ENCODE measurements at places on chromosomes 7 and 10.

- no peak for DNase-seq
Observed at GRCh38 chr10:130623680-130624267, 487.6 kb downstream of the GLRX3 start.

GRCh38 chr10:26854524-26854923, 6.2 kb downstream of the ABI1 start:
- no peak for DNase-seq

DNA sequence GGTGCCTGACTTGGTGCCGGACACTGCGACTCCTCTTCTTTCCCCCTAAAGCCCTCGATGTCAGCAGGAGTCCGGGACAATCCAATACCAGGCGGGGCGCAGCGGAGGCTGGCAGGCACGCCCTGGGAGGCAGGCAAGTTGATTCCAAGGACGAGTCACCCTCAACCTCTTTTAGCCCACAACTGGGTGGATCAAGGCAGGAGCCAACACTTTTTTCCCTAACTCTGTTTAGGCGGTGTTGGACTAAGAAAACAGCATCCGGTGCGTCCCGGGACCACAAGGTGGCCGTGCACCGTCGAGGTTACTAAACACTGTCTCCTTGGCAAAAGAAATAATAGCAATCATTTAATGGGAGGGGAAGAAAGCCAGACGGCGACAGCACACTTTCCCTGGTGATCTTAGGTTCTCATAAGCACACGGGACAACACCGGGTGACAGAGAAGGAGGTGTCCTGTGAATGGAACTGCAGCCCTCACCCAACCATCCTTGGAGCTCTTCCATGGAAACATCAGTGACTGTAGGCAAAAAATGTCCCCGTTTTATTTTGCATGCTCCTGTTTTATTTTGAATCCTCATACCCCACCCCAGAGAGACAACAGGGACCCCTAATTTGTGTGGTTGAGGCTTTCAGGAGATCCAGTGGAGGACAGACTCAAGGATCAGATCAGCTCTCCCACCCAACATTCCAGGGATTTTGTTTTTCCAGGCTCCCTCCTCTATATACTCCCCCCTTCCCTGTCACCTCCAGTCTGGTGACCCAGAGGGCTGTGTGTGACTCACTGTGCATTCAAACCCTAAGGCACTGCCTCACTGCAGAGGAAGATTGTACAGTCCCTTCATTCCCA, 1.3 kb upstream of the CALCR start:
- DNase-seq, result no peak

GRCh38 chr10:125694883-125695282, 11.9 kb upstream of the TEX36 start:
- no peak for DNase-seq

DNA sequence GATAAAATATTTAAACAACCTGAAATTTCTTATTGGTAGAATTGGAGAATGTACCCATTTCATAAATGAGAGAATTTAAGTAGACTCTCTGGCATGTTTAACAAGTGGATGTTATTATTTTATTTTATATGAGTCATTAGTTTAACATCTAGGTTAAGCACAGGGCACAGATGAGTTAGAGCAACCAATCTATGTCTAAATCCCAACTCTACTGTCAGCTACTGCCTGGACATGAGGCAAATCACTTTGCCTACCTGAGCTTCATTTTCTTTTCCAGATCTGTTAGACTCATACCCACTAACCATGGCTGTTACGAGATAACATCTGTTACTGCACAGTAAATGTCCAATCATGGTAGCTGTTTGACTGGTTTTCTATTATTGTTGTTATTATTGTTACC, 251.1 kb downstream of the INHBA start:
- no peak for DNase-seq

DNA sequence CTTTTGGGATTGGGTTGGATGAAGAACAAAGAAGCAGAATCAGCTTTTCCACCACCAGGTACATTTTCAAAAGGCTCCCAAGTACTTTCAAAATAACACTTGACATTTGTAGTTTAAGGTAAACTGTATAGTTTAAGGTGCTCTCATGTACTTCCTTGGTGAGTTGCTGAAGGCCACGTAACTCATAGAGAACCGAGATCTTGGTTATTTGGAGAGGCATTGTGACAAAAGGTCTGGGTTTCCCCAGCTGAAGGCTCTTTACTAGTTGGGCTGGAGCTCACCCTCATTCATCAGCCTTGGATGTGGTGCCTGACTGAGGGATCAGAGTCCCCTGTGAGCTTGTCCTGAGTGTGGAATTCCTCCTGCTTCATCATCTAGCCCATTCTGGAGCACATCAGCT, 191.8 kb downstream of the TMEM178B start:
- no peak for DNase-seq

- DNase-seq, result no peak
Observed at GRCh38 chr7:159226011-159226702, 81.5 kb upstream of the VIPR2 start.

DNA sequence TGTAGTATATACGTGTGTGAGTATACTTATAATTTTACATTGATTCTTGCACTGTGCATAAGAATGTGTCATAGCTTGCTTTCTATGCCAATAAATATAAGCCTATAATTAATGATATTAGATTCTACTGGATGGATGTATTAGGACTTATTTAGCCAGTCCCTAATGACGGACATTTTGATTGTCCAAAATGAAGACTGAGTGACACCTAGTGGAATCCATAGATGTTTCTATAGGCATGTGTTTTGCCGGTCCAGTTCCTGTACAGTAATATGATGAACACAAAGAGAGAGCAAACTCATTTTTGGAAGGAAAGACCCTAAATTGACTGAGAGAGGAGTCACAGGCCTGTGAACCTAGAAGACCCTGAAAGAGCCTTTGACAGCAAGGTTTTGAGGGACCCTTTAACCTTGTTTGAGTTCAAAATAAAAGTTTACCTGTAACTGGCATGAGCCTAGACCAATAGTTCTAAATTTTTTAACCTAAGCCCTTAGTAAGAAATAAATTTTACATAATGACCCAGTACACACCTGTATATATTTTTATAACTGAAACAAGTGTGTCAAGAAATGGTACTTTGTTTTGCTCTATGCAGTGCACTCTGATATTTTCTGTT, 42.4 kb upstream of the AGBL3 start:
- DNase-seq, result no peak

DNA sequence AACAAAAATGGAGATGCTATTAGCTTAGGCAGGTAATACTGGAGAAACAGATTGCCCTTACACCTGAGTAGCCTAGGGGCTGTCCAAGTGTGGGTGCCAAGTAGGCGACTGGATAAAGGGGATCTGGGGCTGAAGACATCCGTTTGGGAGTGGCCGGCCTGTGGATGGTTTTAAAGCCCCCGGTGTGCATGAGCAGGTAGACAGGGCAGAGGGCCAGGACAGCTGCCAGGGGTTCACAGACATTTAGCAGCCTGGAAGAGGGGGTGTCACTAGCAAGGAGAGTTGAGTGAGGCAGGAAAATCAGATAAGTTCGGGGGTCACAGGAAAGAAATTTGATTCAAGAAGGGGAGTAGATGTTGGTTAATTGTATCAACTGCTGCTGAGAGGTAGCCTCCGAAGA, 1.5 kb upstream of the OPALIN start:
- DNase-seq, result no peak

- no peak for DNase-seq
Observed at GRCh38 chr10:72712136-72712535, 20.2 kb downstream of the MCU start.

DNA sequence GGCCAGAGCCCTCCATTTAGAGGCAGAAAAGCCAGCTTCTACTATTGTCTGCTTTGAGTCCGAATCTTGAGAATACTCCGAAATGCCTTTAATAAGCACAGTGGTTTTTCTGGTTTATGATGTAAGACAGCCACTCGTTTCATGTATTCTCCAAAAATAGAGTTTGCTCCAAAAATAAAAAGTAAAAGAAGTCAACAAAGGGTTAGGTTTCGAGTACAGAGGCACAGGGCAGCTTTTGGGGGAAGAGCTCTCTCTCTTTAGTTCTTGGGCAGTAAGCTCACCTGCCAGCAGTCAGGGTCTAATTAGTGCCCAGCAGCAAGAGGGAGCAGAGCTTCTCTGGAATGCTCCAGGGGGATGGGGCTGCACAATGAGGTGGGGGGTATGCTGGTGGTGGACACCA, 20.2 kb downstream of the CREB3L2 start:
- no peak for DNase-seq

DNA sequence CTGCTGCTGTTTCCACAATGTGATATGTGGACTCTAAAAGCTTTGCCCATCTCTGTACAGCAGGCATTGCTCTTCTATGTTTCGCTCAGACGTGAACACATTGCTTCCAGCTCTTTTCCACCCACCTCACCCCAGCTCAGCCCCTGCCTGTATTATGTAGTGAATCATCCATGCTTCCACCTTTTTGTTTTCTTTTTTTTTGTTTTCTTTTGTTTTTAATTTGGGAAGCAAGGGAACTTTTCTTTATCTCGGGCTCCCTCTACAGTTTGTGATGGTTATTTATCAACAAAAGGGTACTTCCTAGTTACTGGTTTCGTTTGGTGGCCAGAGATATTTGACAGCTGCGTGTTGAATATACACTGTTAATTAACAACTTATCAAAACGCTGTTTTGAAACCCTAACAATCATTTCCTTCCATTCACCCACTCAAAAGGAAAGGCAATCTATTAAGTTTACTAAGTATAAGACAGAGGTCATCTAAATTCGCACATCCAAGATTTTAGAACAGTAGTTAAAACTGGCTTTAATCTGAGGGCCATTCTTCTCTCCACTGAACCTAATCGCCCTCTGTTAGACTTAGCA, 127.9 kb upstream of the STK17A start:
- no peak for DNase-seq

DNA sequence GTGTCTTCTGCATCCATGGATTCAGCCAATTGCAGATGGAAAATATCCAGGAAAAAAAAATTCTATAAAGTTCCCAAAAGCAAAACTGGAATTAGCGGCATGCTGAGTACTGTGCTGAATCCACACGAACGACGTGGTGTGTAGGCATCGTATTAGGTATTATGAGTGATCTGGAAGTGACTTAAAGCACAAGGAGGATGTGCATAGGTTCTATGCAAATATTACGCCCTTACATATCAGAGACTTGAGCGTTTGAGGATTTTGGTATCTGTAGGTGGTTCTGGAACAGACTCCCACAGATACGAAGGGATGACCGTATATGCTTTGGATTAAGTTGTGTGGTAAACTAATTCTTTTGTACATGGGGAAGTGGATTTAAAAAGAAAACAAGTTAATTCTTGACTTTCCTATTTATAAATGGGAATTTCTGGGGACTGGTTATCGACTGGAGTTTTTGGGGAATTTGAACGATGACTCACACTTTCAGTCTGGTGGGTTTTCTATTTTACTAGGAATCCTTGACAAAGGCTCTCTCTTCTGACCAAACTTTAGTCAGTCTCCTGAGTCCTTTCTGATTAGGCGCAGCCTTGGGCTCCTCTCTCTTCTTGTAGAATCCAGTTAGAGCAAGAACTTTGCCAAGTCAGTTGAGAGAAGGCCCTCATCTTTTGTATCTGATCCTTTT, 5.4 kb upstream of the NUB1 start:
- no peak for DNase-seq

DNA sequence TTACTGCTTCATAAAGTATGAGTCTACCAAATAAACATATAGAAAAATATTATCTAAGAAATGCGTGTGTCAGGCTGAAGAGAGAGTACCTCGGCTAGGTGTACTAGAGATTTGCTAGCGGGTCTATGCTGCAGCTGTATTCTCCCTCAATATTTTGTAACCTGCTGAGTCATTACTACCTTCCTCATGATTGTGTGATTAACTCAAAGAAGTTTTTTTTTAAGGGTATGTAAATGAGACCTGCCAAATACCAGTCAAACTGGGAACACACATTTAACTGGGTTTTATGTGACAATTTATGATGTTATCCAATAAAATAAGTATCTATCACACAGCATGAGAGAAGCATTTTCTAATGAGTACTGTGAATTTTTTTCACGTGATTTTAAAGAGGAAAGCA, 180.4 kb downstream of the RNF133 start:
- no peak for DNase-seq

DNA sequence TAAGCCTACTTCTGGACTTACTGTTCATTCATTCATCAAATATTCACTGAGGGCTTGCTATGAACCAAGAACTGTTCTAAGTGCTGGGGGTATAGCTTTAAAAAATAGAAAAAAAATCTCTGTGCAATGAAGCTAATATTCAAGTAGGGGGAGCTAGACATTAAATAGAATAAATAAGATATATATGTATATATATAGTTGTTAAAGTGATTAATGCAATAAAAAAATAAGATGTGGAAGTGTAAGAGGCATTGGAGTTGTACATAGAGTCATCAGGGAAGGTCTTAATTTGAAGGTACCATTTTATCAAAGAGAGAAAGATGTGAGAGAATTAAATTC, 181.2 kb upstream of the AGR3 start:
- no peak for DNase-seq

GRCh38 chr10:2471811-2472210, 595.5 kb upstream of the PFKP start:
- no peak for DNase-seq

DNA sequence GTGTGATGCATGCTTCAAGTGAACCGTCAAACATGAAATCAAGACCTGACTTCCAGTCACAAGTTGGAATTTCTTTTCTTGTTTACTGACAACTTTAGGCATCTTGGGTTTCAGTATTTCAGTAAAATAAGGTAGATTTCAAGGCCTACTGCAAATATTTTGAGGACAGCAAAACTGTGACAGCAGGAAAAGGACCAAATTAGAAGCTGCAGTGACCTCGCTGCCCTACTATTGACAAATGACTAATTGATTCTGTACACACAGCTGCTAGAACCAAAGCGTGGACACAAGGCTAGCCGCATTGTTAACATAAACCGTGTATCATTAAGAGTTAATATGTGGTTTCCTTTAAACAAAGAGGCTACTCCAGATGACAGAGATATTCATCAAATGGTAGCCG, 105.7 kb upstream of the SEC61G start:
- no peak for DNase-seq

- DNase-seq, result no peak
Observed at GRCh38 chr7:105648561-105649401, 67.5 kb upstream of the EFCAB10 start.

DNA sequence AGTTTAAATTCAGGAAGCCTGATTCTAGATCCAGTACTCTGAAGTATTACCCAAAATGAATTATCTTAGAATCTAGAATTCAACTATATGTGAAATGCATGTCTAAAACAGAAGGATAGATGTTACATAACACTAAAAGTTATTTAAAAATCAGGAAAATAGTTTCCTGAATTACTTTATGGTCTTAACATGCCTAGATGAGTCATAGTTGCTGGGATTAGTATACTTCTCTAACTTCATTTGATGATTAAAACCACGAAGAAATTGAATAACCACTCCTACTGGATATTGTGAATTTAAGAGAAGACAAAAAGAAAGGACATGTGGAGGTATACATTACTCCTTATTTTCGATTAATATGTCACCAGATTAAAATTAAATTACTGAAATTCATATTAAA, 65.5 kb downstream of the ATAD1 start:
- no peak for DNase-seq

All from GM12891 (cell line).